ENCODE measurements at places on chromosomes 4 and X.

DNA sequence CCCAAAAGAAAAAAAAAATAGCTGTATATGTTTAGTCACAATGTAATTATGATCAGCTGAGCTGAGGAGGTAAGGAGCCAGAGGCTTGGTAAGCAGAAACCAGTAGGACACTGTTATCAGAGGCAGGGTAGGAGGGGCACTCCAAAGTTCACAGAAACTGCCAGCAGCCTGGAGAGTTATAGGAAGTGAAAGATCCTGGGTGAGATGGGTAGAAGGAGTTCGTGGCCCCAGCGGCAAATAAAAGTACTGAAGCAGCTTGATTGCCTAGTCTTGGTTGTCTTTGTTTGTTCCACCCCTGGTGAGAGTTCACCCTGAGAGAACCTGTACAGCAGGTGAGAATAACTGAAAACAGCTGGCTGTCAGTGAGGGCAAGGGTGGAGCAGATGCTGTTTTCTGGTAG lies 340.8 kb downstream of the ADGRL3 start:
- no peak for DNase-seq

DNA sequence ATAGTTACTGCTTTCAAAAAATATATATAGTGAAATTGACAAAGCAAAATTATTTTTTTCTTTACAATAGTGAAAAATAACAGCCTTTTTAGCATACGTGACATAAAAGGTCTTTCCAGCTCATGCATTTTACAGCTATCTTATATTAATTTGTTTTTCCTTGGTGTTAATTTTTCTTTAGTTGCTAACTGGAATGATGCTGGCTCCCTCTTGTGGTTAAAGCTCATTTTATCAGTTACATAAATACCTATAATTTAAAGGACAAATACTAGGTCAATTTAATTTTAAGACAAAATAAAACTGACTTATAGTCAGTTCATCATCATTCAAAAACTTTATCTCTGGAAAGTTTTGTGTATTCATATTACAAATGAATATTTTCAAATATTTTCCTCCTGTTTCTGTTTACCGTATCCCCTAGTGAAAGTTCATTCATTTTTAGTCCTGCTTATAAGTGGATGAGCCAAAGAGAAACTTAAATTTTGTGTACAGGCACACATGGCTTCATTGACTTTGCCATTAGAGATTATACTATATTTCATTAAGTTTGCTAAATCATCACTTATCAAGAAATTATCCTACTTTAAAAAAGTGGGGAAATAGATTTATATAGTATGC lies 9.9 kb upstream of the ANAPC4 start:
- DNase-seq = no peak

DNA sequence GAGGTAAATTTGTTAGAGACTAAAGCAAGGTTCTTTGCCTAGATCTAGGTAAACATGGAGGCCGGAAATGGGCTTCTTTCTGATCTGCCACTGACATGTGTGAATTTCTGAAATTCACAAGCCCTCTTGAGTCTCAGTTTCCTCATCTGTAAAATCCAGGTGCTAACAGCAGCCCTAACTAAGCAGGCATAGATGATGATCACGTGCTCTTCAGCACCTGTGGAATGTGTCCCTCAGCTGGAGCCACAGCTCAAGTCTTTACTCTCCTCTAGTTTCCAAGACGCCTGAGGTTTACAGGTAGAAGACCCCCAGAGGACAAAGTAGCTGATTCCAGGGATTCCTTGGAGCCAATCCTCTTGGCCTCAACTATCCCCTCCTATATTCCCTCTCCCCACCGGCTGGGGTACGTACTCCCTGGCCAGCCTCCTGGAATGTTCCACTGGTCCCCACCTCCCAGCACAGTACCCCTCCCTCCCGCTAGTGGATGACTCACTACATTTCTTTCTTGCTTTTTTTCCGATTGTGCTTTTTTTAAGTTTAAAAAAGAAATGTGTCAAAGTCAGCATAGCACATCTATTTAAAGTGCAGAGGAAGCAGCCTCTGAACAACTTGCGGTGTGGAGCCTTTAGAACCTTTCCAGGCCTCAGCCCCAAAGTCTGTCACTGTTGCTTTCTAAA lies 98.4 kb downstream of the PHKA2 start:
- no peak for DNase-seq

DNA sequence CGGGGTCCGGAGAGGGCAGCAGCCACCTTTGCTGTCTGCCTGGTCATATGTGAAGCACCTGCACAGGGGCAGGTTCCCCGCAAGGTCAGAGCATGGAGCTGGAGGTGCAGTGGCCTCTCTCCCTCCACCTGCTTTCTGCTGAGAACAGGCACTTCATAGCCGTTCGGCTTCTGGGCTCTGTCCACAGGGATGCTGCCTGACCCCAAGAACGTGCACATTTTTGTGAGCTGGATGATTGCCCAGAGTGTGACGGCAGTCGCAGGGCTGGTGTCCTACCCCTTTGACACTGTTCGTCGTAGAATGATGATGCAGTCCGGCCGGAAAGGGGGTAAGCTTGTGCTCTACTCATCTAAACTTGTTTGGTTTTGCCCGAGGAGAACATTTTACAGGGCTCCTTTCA lies 2.5 kb downstream of the SLC25A4 start:
- no peak for DNase-seq

GRCh38 chrX:123064053-123064452 lies 120.0 kb upstream of the GRIA3 start:
- no peak for DNase-seq

DNA sequence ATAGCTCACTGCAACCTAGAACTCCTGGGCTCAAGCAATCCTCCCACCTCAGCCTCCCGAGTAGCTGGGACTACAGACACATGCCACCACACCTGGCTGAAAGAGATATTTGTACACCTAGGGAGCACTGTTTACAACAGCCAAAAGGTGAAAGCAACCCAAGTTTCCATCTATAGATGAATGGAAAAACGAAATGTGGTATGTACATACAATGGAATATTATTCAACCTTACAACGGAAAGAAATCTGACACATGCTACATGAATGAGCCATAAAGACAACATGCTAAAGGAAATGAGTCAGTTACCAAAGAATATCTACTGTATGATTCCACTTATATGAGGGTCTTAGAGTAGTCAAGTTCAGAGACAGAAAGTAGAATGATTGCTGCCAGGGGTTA lies 52.2 kb downstream of the ABCG2 start:
- DNase-seq = no peak

- no peak for DNase-seq
Measured at GRCh38 chr4:1982124-1983052, 26.4 kb downstream of the NELFA start.

DNA sequence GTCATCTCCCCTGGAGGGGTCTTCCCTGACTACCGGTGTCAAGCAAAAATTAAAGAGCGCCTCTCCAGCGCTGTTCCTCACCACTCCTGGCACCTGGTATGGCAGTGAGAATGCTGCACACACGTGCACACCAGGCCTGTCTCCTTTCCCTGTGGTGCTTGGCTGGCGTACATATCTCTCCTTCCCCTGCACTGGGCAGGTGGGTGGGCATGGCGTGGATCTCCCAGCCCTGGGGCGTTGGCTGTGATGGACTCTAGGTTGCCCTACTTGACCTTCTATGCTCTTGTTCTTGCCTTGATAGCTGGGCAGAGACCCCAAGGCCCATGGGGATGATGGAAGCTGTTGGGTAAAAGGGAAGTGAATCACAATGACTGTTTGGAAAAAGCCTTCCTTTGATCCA lies 109.2 kb downstream of the CLNK start:
- DNase-seq = no peak

Measured in GM04503 (cell line).